ENCODE measurements at places on chromosomes 6 and 20.

- no peak for DNase-seq
These were observed 495.4 kb upstream of the MANEA start for GRCh38 chr6:95081949-95082348.

DNA sequence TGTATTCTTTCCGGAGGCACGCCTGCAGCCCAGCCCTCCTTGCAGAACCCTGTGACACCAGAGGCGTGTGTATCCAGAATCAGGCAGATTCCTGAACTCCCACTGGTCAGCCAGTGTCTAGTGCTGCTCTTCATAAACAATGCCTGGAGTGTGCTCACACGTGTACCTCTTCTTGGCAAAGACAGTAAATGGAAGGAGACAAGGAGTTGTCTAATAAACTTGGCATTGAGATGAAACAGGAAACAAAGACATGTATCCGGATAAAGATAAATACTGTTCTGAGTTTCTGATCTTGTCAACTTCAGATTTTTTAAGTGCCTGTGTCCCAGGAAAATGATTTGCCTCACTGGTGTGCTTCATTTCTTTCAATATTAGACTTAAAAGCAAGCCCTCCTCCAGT is 1.7 kb downstream of the RPS6KA2 start:
- DNase-seq = no peak

- no peak for DNase-seq
These were observed 26.3 kb downstream of the METTL24 start for GRCh38 chr6:110331816-110332215.

DNA sequence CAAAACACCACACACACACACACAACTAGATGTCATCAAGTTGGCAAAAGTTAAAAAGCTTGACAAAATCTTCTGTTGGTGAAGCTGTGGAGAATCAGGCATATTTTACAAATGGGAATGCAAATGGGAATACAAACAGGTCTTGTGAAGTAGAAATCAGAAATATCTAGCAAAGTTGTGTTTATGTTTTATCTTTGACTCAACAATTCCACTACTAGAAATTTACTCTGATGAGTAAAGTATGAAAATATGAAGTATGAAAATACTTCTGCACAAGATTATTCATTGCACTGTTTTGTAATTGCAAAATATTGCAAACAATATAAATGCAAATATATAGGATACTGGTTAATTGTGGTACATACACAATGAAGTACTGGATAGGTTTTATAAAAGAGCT is 1166.0 kb upstream of the GJE1 start:
- DNase-seq = no peak

- no peak for DNase-seq
These were observed at the start of gene TNNC2 for GRCh38 chr20:45827030-45827652. Gene TNNC2 (minus strand): TSS chr20:45827312. CDS start chr20:45827248, 64 bp downstream.

- no peak for DNase-seq
These were observed 7.8 kb upstream of the MRS2 start for GRCh38 chr6:24394780-24395437.

DNA sequence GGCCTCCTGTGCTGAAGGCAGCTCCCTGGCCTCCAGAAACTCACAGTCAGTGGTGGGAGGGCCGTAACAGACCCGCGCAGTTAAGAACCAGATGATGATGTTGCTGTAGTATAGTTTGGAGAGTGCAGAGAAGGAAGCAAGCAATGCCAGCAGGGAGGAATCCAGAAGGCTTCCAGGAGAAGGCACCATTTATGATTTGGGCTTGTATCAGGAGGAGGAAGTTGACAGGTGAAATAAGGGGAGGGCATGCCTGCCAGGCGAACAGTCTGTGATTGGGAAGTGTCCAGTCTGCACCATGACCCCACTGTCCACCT is 13.3 kb upstream of the BAK1 start:
- DNase-seq = no peak

- DNase-seq = no peak
These were observed 46.1 kb upstream of the PRDM1 start for GRCh38 chr6:106039897-106040592.

DNA sequence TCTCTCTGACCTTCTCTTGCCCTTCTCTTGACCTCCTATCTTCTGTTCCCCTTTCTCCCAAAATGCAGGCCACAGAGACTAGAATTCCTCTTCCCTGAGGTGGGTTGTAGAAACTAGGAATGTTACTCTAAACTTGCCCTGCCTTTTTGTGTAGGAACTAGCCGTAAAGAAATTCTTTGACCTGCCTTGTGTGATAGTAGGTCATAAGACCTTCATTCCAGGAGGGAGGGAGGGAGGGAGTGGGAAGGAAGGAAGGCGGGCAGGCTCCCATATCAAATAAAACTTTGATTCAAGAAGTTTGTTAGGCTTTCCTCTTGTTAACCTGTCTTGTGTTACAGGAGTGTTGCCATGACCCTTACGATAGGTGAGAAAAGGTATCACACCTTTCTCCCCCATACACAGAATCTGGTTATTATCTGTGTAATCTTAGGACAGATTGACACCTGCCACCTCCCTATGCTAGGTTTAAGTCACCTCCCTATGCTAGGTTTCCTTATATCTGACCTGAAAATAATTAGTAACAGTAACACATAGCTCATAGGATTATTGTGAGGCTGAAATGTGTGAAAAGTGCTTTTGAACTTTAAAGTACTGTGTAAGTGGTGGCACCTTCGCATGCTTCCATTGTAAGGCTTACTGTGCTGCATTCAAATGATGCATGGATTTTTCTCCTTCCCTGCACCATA is 32.6 kb upstream of the FUCA2 start:
- no peak for DNase-seq

- DNase-seq = no peak
These were observed 18.8 kb downstream of the ZNF292 start for GRCh38 chr6:87174078-87174579.

GRCh38 chr6:8108031-8108660 is 5.8 kb upstream of the EEF1E1 start:
- DNase-seq = no peak

DNA sequence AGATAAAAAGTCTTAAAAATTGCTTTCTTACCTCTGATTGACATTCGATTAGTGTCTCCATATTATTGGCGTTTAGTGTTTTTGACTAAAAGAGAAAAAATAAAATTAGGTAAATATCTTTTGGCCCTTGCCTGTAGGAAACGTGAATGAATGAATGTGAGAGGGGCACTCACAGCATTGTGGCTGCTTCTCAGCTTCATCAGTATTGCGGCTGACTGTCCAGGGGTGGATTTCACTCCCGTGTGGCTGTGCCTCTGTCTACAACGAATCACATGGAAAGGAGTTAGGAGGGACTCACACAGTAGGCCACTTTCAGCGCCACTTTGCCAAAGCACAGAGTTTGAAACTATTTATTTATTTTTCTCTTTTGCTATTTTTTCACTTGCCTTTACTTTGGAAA is 844 bp downstream of the TAGAP start:
- no peak for DNase-seq

DNA sequence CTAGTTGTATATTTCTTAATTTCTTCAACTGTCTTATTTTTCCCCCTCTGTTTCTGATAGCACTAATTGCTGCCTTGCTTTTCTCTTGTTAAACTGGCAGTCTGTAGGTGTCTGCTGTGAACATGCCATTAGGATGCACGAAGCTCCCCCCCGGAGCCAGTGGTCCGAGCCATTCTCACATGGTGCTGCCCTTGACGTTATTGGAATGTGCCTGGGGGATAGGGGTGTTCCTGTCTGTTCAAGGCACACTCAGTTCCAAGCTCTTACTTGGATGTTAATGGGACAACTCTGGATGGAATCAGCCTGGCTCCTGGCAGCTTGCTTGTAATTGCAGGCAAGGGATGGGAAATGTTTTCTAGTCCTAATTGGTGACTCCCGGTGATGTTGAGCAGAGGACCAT is 68.4 kb downstream of the RREB1 start:
- no peak for DNase-seq
